Hepatocyte (in vitro differentiated cells): ENCODE measurements at places on chromosomes 16 and 17.

DNA sequence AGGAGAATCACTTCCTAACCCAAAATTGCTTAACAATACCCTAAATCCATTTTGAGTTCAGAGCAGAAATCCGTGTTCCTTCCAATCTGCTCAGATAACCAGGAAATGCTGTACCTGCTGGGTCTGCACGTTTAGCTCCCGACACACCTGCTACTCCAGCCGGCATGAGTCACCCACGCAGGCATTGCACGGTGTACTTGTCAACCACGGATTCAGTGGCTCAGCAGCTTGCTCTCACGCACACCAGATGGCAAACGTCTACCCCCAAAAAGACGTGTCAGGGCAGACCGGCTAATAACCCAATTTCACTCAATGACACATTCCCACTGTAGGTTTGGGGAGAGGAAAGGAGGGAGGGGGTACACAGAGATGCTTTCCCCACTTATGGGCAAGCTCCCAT, 468.1 kb downstream of the SOX9 start:
- DNase-seq: peak; percentile 86
- no peaks in the 10 kb centered on the region for H3K36me3 ChIP-seq
- peaks cover 10% of the 10 kb centered on the region for H3K27me3 ChIP-seq
- H3K4me3 ChIP-seq: no peak overlapping the region
- peaks cover 9% of the 10 kb centered on the region for H3K4me1 ChIP-seq

- H3K27me3 ChIP-seq: no peaks in the 10 kb centered on the region
- no peak overlapping the region for H3K4me3 ChIP-seq
- no peaks in the 10 kb centered on the region for H3K36me3 ChIP-seq
These were observed 104.3 kb upstream of the PSMD7 start for GRCh38 chr16:74192281-74192797.

- no peaks in the 10 kb centered on the region for H3K4me1 ChIP-seq
- no peak for DNase-seq
- no peaks in the 10 kb centered on the region for H3K27me3 ChIP-seq
- no peak overlapping the region for H3K4me3 ChIP-seq
- H3K27ac ChIP-seq: no peak overlapping the region
These were observed 236.8 kb upstream of the CA10 start for GRCh38 chr17:52395308-52395707.

GRCh38 chr17:57874434-57875289, 24.8 kb upstream of the MRPS23 start:
- peaks cover 38% of the 10 kb centered on the region for H3K4me1 ChIP-seq
- H3K4me3 ChIP-seq: no peak overlapping the region
- H3K36me3 ChIP-seq: no peaks in the 10 kb centered on the region
- peak; percentile 91 for DNase-seq
- H3K27me3 ChIP-seq: no peaks in the 10 kb centered on the region

- H3K4me1 ChIP-seq: no peaks in the 10 kb centered on the region
- H3K27ac ChIP-seq: no peak overlapping the region
- no peak for DNase-seq
- no peak overlapping the region for H3K4me3 ChIP-seq
- H3K27me3 ChIP-seq: no peaks in the 10 kb centered on the region
- no peaks in the 10 kb centered on the region for H3K36me3 ChIP-seq
These were observed 21.1 kb upstream of the AKTIP start for GRCh38 chr16:53523971-53524548.

- H3K36me3 ChIP-seq: no peaks in the 10 kb centered on the region
- H3K4me3 ChIP-seq: peak overlapping the region; percentile 80
- peak overlapping the region; percentile 92 for H3K27ac ChIP-seq
- no peaks in the 10 kb centered on the region for H3K27me3 ChIP-seq
- peaks cover 49% of the 10 kb centered on the region for H3K4me1 ChIP-seq
These were observed 979 bp downstream of the MAP3K14 start for GRCh38 chr17:45315648-45316433.

GRCh38 chr17:65104541-65104940, 32.6 kb upstream of the RGS9 start:
- H3K36me3 ChIP-seq: no peaks in the 10 kb centered on the region
- peaks cover 10% of the 10 kb centered on the region for H3K4me1 ChIP-seq
- H3K27me3 ChIP-seq: no peaks in the 10 kb centered on the region
- H3K27ac ChIP-seq: no peak overlapping the region
- H3K4me3 ChIP-seq: no peak overlapping the region

- no peaks in the 10 kb centered on the region for H3K36me3 ChIP-seq
- DNase-seq: no peak
- H3K27me3 ChIP-seq: no peaks in the 10 kb centered on the region
These were observed 3.3 kb upstream of the NR1D1 start for GRCh38 chr17:40103688-40104087.

- H3K36me3 ChIP-seq: no peaks in the 10 kb centered on the region
- H3K4me1 ChIP-seq: no peaks in the 10 kb centered on the region
- no peaks in the 10 kb centered on the region for H3K27me3 ChIP-seq
- H3K27ac ChIP-seq: no peak overlapping the region
- no peak for DNase-seq
These were observed 79.9 kb downstream of the TMC6 start for GRCh38 chr17:78048346-78049292.

- no peaks in the 10 kb centered on the region for H3K36me3 ChIP-seq
- no peak overlapping the region for H3K4me3 ChIP-seq
- no peak for DNase-seq
- no peak overlapping the region for H3K27ac ChIP-seq
- H3K4me1 ChIP-seq: no peaks in the 10 kb centered on the region
These were observed 16.4 kb downstream of the CLEC19A start for GRCh38 chr16:19301931-19302330.
